ENCODE measurements at places on chromosomes 11 and 22.
A peak's percentile ranks its signal among the peaks of the same experiment; 100 is the strongest.

DNA sequence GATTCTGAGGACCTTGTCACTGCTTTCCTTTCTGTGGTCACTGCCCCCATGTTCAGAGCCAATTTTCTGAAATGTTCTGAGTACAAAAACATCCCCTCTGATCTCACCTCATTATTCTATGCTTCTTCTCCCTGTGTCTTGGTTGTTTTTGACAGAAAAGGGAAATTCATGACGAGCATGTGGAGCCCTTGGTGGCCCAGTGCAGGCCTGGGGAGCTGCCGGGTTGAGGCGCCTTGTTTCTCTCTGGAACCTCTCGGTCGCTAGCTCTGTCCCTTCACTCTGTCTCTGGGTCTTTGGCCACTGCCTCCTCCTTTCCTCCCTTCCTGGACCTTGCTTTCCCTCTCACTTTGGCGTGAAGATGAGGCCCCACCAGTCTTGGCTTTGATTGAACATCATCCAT is 63.0 kb upstream of the THY1 start:
- no peak for DNase-seq

- DNase-seq = no peak
These were observed 25.0 kb upstream of the OAF start for GRCh38 chr11:120185706-120186455.

DNA sequence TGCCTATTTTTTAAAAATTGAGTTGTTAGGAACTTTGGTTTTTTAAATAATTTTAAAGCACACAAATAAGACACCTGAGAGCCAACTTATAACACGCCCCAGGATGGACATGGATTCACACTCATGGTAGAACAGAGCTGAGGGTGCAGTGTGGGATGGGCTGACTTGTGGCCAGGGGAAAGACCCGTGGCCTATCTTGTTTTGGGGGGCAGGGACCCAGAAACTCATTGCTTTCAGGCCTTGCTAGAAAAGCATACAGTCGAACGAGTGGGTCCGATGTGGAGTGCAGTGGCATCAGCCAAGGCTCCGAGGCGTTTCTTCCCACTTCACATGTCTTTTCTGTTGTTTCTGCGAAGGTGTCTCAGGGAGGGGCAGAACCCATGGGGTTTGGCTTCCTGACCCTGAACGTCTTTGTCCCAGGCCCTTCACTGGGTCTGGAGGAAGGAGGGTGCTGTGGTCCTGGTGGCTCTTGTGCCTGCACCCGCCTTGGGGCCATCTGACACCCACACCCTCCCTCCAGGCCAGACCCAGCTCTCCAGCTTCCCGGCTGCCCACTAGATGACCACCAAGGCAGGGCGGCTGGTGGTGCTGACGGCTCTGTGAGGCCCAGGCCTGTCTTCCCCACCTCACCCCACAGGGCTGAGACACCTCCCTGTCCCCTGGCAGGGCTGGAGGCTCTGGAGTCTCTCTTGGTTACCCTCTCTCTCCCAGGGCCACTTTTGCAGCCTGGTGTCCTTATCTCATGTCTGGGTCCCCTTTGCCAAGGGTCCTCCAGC is 120.8 kb downstream of the KCNQ1 start:
- DNase-seq = no peak

DNA sequence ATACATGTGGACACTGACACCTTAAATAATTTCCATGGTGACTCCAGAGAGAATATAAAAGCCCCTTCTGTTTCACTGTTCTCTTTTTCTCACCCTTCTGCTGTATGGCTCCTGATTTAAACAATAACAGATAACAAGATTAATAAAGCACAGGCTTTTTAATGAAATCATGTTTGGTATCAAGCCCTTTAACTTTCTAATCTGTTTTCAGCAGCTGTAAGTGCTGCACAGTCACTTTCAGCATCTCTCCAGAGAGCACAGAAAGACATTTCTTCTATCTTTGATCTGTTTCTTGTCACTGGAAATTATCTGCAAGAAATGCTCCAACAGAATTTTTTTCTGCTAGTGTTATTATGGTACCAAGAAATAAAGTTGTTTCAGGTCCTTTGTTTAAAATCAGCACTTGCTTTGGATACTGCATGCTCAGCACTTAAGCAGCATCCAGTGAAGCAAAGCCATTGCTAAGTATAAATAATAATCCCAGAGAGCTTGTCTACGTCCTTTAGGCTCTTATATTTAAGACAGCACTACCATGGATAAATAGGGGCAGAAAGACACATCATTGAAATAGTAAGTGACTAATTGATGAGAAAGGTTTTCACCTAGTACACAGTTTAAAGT is 134.2 kb upstream of the CARD18 start:
- no peak for DNase-seq

- DNase-seq = no peak
These were observed 1.6 kb downstream of the NCAM1 start for GRCh38 chr11:112962579-112963367.

- DNase-seq = no peak
These were observed 66.8 kb downstream of the FZD4 start for GRCh38 chr11:86888164-86889000.

GRCh38 chr22:17243524-17243923 is 24.3 kb upstream of the ADA2 start:
- DNase-seq = peak; percentile 12

Data from CD4-positive, alpha-beta T cell treated with Interleukin-4 for 4 hours (primary cell).